ENCODE measurements at places on chromosomes 7 and 10.

DNA sequence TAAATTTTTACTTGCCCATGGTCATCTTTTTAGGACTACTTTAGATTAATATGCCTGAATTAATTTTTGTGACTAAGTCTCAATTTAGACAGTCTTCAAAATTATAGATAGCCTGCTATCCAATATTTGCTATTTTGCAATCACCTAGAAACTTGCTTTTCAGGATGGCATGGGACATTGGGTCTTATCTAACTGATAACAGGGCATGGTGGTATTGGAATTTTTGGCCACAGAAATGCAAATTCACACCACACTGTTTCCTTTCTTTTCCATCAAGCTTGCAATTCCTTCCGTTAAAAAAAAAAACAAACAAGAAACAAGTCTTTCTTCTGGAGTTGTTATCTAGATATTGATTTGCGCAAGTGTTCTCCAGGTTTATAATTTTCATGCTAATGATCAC, 8.8 kb downstream of the ARL5B start:
- no peak for DNase-seq

DNA sequence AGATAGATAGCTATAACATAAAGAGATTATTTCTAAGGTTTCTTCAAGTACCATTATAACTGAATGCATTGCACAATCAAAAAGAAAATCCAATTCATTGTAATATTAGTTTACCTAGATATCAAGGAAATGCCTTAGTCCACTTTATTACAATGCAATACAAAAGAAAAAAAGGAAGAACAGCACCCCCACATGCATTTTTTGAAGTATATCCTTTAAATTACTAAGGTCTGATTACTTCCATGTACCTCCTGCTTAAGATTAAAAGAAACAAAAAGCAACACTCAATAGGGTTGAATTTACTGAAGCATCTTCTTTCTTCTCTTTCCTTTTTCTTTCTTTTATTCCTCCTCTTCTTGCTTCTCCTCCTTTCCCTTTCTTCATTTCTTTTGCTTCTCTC, 973.8 kb upstream of the LRRTM3 start:
- no peak for DNase-seq

GRCh38 chr7:37275078-37275710, 173.5 kb downstream of the ELMO1 start:
- DNase-seq: no peak

- no peak for DNase-seq
Observed at GRCh38 chr10:79358811-79359210, 11.5 kb downstream of the PPIF start.

- DNase-seq: no peak
Observed at GRCh38 chr7:55723621-55723941, 139.0 kb downstream of the SEPTIN14 start.

GRCh38 chr10:6445671-6446316, 134.3 kb downstream of the PRKCQ start:
- peak; percentile 71 for DNase-seq

- no peak for DNase-seq
Observed at GRCh38 chr7:73341877-73342276, 13.9 kb downstream of the FKBP6 start.

- no peak for DNase-seq
Observed at GRCh38 chr7:8982338-8982992, 549.1 kb downstream of the NXPH1 start.

- DNase-seq: no peak
Observed at GRCh38 chr10:79483299-79483698, 29.0 kb upstream of the EIF5AL1 start.

- no peak for DNase-seq
Observed at GRCh38 chr7:101629171-101629570, at the start of gene MYL10. Gene MYL10, minus strand, starts transcription at chr7:101629296. Its CDS starts 178 bp downstream, at chr7:101629118.
